Activated CD4-positive, alpha-beta T cell treated with anti-CD3 and anti-CD28 coated beads, Interleukin-2, amount 10 ng/mL, durations not matched to agents 7 days and 5 days (primary cell): ENCODE measurements at places on chromosomes 12 and 14.
A peak's percentile ranks its signal among the peaks of the same experiment; 100 is the strongest.

- no peak overlapping the region for H3K4me3 ChIP-seq
- no peak overlapping the region for H3K27ac ChIP-seq
- peaks cover 15% of the 10 kb centered on the region for H3K27me3 ChIP-seq
- no peak for DNase-seq
These were observed 76.1 kb downstream of the DHRS2 start for GRCh38 chr14:23712287-23712686.

DNA sequence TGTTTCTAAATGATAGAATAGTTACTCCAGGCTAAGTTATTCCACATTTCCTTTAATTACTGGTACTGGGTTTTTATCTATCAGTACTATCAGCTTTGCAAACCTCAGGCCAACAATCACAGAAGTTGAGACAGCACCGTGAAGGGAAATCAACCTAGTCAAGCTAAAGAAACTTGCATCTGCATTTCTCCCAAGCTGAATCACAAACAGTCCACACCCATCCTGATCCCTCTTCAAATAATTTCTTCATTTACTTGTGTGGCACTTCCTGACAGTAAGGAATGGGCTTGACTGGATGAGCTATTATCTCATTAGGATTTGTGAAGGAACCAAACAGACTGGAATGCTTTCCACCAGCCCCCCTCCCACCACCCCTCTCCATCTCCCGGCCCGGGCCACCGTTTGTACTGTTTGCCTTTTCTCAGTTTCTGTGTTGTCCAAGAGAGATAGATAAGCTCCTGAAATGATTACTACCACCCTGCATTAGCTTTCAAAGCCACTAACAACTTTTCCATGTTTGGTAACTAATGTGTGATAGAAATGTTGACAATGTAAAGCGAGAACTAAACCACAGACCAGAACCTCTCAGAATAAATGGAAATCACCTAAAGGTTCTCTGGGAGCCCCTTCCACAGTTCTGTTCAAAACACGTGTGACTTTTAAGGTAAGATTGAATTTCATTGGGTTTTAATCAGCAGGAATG, 236.3 kb downstream of the SLC25A21 start:
- H3K4me1 ChIP-seq = no peaks in the 10 kb centered on the region
- no peaks in the 10 kb centered on the region for H3K27me3 ChIP-seq
- H3K36me3 ChIP-seq = no peaks in the 10 kb centered on the region
- no peak overlapping the region for H3K27ac ChIP-seq

- no peak for DNase-seq
- H3K36me3 ChIP-seq = no peaks in the 10 kb centered on the region
- H3K27me3 ChIP-seq = peaks cover 63% of the 10 kb centered on the region
These were observed 5.4 kb downstream of the DDN start for GRCh38 chr12:48993787-48994186.

- no peak for DNase-seq
- peaks cover 86% of the 10 kb centered on the region for H3K36me3 ChIP-seq
- H3K4me1 ChIP-seq = peaks cover 69% of the 10 kb centered on the region
- peak overlapping the region; percentile 13 for H3K4me3 ChIP-seq
These were observed 9.5 kb downstream of the SLC38A2 start for GRCh38 chr12:46362895-46363581.

DNA sequence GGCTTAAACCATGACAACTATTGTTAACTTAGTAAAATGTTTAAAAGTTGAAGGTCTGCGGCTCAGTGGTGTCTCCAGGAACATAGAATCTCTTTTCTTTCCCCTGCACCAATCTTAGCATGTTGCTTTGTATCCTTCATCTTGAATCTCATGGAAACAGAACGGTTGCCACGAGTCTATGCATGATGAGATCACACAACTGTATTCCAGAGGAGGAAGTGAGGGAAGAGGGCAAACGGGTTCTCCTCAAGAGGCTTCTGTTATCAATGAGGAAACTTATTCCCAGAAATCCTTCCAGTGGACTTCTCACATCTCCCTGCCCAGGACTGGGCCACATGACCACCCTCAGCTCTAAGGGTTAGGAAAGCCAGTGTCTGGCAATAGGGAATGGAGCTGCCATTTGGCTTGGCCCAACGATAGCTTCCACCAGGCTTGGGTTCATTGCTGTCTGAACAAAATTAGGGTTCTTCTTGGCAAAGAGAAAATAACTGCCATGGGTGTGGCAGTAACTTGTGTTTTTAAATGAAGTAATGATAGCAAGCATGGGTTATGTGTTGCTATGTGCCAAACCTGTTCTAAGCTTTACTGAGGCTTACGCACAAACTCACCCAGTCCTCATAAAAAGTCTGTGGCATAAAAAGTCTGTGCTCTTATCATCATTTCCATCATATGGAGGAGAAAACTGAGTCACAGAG, 17.4 kb downstream of the PLXNC1 start:
- H3K27ac ChIP-seq = no peak overlapping the region
- no peak for DNase-seq
- peaks cover 35% of the 10 kb centered on the region for H3K4me1 ChIP-seq

GRCh38 chr14:104686624-104687517, 2.5 kb upstream of the INF2 start:
- DNase-seq = peak; percentile 36
- H3K4me1 ChIP-seq = peaks cover 47% of the 10 kb centered on the region
- H3K36me3 ChIP-seq = peaks cover 9% of the 10 kb centered on the region
- H3K4me3 ChIP-seq = peak overlapping the region; percentile 59
- H3K27ac ChIP-seq = peak overlapping the region; percentile 88

- H3K4me1 ChIP-seq = peaks cover 5% of the 10 kb centered on the region
- H3K27ac ChIP-seq = no peak overlapping the region
These were observed 18.9 kb downstream of the BCAT1 start for GRCh38 chr12:24929953-24930352.

- no peaks in the 10 kb centered on the region for H3K4me1 ChIP-seq
- no peaks in the 10 kb centered on the region for H3K36me3 ChIP-seq
- no peak overlapping the region for H3K27ac ChIP-seq
These were observed 175.0 kb upstream of the LMNTD1 start for GRCh38 chr12:25728056-25728595.

DNA sequence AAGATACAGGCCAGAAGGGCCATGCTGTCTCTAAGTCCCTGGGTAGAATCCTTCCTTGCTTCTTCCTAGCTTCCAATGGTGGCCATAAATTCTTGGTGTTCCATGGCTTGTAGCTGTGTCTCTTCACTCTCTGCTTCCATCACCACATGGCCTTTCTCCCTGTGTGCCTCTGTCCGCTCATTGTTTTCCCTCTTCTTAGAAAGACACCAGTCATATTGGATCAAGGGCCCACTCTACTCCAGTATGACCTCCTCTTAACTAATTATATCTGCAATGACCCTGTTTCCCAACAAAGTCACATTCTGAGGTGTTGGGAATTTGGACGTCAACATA, 7.6 kb upstream of the MAP1LC3B2 start:
- H3K27ac ChIP-seq = no peak overlapping the region
- peaks cover 4% of the 10 kb centered on the region for H3K27me3 ChIP-seq
- peaks cover 3% of the 10 kb centered on the region for H3K36me3 ChIP-seq
- no peak for DNase-seq

DNA sequence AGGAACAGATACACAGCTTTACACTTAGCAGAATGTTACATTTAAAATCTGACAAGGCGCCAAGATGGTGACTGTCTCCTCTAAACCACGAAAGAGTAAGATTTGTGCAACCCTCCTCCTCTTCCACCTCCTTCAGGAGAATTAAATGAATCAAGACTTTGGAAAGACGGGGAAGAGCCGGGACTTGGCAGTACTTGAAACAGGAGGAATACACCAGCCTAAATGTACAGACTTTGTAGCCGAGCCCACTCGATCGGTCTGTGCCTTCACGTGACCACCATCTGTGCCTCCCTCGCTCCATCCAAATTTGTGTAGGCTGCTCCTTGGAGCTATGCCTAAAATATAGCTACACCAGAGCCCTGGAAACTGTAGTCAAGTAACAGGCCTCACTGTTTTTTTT, 38.3 kb downstream of the SSPN start:
- no peak overlapping the region for H3K27ac ChIP-seq
- no peak overlapping the region for H3K4me3 ChIP-seq
- H3K4me1 ChIP-seq = no peaks in the 10 kb centered on the region
- H3K36me3 ChIP-seq = no peaks in the 10 kb centered on the region
- peaks cover 26% of the 10 kb centered on the region for H3K27me3 ChIP-seq

DNA sequence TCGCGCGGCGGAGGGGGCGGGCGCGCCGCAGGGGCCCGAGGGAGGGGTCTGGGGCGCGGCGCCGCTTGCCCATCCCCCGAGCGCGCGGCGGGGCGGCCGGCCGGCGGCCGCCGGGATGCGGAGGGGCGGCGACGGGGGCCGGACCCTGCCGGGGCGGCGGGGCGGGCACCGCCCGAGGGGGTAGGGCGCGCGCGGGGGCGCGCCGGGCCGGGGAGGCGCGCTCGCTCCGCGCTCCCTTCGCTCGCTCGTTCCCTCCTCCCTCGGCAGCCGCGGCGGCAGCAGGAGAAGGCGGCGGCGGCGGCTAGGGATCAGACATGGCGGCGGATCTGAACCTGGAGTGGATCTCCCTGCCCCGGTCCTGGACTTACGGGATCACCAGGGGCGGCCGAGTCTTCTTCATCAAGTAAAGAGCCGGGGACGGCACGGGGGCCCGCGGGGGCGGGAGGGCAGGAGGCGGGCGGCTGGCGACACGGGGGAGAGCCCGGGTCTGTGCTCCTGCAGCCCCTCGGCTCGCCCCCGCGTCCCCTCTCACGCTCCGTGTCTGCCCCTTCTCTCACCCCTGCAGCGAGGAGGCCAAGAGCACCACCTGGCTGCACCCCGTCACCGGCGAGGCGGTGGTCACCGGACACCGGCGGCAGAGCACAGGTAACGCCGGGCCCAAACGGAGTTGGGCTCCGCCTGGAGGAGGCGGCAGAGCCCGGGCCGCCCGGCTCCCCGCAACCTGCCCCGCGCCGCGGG, at the start of gene PLEKHA5:
PLEKHA5 (plus strand) TSS at position 248 of the 738 bp plus-strand sequence; CDS start at position 315, 67 bp downstream.
- peaks cover 22% of the 10 kb centered on the region for H3K4me1 ChIP-seq
- H3K4me3 ChIP-seq = peak within 1 kb of the TSS; percentile 89
- peak; percentile 36 for DNase-seq
- H3K36me3 ChIP-seq = no peaks in the 10 kb centered on the region
- H3K27me3 ChIP-seq = peaks cover 40% of the 10 kb centered on the region
- peak within 1 kb of the TSS; percentile 60 for H3K27ac ChIP-seq

GRCh38 chr12:132571598-132571997, 38.8 kb downstream of the LRCOL1 start:
- H3K27me3 ChIP-seq = no peaks in the 10 kb centered on the region
- H3K4me1 ChIP-seq = no peaks in the 10 kb centered on the region
- DNase-seq = no peak
- no peaks in the 10 kb centered on the region for H3K36me3 ChIP-seq

DNA sequence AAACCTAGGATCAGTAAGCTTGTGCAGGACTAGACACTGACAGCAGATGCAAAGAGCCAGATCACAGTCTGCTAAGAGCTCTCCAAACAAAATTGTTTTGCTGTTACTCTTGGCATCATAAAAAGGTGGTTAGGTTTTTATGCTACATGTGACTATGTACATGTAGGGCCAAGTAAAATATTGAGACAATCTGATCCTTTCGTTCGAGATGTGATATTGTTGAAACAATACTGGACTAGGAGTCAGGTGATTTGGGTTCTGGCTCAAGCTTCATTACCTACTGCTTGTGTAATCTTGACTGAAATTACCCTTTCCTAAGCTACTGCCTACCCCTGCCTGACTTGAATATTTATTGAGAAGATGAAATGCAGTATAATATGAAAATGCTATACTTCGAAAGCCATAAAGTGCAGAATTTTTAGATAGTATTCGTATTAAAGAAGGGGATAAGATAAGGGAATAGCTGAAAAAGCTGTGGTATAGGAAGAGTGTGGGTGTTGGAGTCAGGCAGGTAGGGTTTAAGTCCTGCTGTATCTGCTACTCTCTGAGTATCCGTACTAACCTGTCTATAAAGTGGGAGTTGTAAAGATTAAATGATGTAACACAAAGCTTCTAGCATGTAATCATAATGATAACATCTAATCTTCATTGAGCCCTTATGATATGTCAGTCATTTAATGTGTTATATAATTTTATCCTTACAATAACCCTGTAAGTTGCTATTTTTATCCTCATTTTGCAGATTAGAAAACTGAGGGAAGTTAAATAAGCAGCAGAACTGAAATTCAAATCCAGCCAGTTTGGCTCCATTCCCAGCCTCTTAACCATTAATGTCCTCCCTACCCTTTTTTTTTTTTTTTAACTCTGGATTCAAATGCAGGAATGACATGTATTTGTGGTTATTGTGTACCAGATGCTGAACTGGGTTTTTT, 38.6 kb upstream of the ATF1 start:
- H3K27ac ChIP-seq = no peak overlapping the region
- H3K4me1 ChIP-seq = peaks cover 12% of the 10 kb centered on the region
- peaks cover 62% of the 10 kb centered on the region for H3K36me3 ChIP-seq
- H3K4me3 ChIP-seq = no peak overlapping the region
- DNase-seq = no peak

DNA sequence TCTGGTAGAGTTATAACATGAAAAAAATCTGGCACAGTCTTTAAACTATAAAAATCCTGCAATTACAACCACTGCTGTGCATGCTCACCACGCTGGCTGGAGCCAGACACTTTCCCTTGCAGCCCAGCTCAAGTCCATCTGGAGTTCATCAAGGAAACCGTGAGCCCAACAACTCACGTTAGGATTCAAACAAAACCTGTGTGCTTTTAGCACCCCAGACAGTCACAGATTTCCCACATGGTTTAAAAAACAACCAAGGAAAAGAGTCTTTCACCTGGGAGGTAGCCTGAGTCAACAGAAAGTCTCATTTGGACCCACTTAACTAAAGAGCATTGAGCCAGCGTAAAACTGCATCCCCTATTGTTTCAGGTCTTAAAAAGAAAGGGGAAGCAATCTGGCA, 4.7 kb downstream of the LRIG3 start:
- H3K27me3 ChIP-seq = peaks cover 23% of the 10 kb centered on the region
- H3K36me3 ChIP-seq = no peaks in the 10 kb centered on the region
- H3K27ac ChIP-seq = no peak overlapping the region
- no peak overlapping the region for H3K4me3 ChIP-seq
- no peak for DNase-seq

GRCh38 chr14:56874375-56874774, 64.1 kb upstream of the OTX2 start:
- no peak overlapping the region for H3K4me3 ChIP-seq
- H3K27me3 ChIP-seq = no peaks in the 10 kb centered on the region
- H3K4me1 ChIP-seq = no peaks in the 10 kb centered on the region
- no peaks in the 10 kb centered on the region for H3K36me3 ChIP-seq
- H3K27ac ChIP-seq = no peak overlapping the region

DNA sequence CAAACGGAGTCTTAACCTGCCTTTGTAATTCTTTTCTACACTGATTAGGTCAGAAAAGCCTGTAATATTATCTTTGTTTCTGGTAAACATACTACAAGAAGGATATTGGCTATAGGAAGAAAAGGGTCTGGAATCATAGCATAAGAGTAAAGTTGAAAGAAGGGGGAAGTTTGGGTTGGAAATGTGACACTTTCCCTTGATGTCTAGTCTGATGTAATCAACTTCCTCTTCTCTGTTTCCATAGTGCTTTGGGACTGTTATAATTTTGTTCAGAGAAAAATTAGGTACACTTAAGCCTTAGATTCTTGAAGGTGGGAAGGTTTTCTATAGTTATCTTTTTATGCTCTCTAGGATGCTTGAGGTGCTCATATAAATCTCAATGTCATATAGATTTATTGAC, 322.2 kb downstream of the AEBP2 start:
- no peak for DNase-seq
- H3K27me3 ChIP-seq = peaks cover 3% of the 10 kb centered on the region
- H3K4me1 ChIP-seq = no peaks in the 10 kb centered on the region
- H3K27ac ChIP-seq = no peak overlapping the region
- no peak overlapping the region for H3K4me3 ChIP-seq
- no peaks in the 10 kb centered on the region for H3K36me3 ChIP-seq
